Large intestine (tissue), 12 donors: ENCODE measurements at places on chromosomes 11 and 22. TPM values are rescaled to one million over a fixed set of nuclear protein-coding genes. Genes with fewer than 3 reads are reported as not detected.
A peak's percentile ranks its signal among the peaks of the same experiment; 100 is the strongest.

CYB5R2 gene
- polyA plus RNA-seq, result 5.6 TPM

KRTAP5-9 gene
- 0.45 TPM for polyA plus RNA-seq

PGR gene
- under 0.01 TPM for polyA plus RNA-seq

MPST gene
- 134 TPM for polyA plus RNA-seq

FAM111B gene
- polyA plus RNA-seq, result 9.9 TPM

OR8D1 gene
- under 0.01 TPM for polyA plus RNA-seq

ISX gene
- polyA plus RNA-seq, result 74.1 TPM

ADAMTS15 gene
- 6.3 TPM for polyA plus RNA-seq

APOA5 gene
- 0.09 TPM for polyA plus RNA-seq

AQP11 gene
- 18.1 TPM for polyA plus RNA-seq

POU2AF3 gene
- 17.2 TPM for polyA plus RNA-seq

KRTAP5-2 gene
- polyA plus RNA-seq, result 0.42 TPM

STARD10 gene
- polyA plus RNA-seq, result 331 TPM

IL17REL gene
- polyA plus RNA-seq, result 0.31 TPM

DNA sequence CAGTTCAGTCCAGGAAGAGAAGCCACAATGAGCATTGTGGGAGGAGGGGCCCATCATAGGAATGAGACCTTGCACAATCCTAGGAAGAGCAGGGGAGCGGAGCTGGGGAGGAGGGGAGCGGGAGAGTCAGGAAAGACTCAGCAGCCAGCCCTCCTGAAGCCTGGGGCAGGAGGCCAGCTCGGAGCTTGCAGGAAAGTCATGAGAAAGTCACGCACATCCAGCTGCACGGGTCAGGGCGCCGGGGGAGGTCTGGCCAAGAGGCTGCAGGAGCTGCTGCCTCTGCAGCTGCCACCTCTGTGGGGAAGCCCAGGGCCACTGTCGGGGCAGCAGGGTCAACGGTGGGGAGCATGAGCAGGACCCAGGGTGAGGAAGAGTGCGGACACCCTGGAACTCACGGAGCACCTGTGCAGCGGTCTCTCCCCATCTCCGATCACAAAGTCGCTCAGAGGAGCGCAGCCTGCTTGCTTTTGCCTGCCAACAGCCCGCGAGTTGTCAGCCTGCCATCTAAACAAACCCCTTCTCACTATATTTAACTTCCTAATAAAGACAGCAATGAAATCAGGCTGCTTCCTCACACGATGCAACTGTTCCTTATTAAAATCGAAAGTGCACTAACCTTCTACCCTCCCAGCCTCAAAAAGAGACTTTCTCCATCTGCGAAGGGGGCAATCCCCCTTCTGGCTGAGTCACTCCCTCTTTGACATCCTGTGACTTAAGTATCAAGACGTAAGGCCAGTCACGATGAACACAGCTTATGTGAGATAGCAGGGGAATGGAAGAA is 52.9 kb upstream of the RTL6 start:
- no peak overlapping the region for H3K4me3 ChIP-seq
- H3K4me1 ChIP-seq, result no peaks in the 10 kb centered on the region
- no peaks in the 10 kb centered on the region for H3K27me3 ChIP-seq
- DNase-seq, result peak; percentile 45
- H3K36me3 ChIP-seq, result no peaks in the 10 kb centered on the region

GRCh38 chr11:103525069-103525468 is 415.8 kb downstream of the DYNC2H1 start:
- H3K27ac ChIP-seq, result no peak overlapping the region
- DNase-seq, result no peak
- H3K4me3 ChIP-seq, result no peak overlapping the region

GRCh38 chr22:37601540-37602442 is 6.8 kb upstream of the GGA1 start:
- peak; percentile 87 for DNase-seq
- H3K4me3 ChIP-seq, result no peak overlapping the region
- no peaks in the 10 kb centered on the region for H3K36me3 ChIP-seq
- H3K27ac ChIP-seq, result peak overlapping the region; percentile 59
- H3K4me1 ChIP-seq, result peaks cover 9% of the 10 kb centered on the region

- H3K4me3 ChIP-seq, result no peak overlapping the region
- no peak for DNase-seq
- H3K36me3 ChIP-seq, result no peaks in the 10 kb centered on the region
- peaks cover 17% of the 10 kb centered on the region for H3K4me1 ChIP-seq
- H3K27me3 ChIP-seq, result no peaks in the 10 kb centered on the region
Measured at GRCh38 chr11:69372589-69373250, 78.8 kb downstream of the MYEOV start.

DNA sequence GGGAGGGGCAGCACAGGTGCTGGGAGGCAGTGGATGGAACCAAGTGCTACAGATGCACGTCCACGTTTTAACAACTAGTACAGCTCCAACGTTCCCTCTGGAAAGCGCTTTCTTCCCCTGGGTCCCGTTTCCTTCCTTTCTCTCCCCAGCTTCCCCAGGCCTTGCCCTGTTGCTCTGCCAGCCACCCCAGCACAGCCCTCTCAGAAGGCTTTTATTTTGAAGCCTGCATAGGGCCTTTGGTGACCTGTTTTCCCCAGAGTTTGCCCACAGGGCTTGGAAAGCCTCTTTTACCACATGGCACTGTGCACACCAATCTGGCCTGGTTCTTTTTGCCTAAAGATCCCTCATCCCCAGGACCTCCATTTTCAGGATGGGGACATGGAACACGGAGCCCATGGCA is 13.9 kb upstream of the NCF4 start:
- no peaks in the 10 kb centered on the region for H3K36me3 ChIP-seq
- H3K27me3 ChIP-seq, result peaks cover 9% of the 10 kb centered on the region

DNA sequence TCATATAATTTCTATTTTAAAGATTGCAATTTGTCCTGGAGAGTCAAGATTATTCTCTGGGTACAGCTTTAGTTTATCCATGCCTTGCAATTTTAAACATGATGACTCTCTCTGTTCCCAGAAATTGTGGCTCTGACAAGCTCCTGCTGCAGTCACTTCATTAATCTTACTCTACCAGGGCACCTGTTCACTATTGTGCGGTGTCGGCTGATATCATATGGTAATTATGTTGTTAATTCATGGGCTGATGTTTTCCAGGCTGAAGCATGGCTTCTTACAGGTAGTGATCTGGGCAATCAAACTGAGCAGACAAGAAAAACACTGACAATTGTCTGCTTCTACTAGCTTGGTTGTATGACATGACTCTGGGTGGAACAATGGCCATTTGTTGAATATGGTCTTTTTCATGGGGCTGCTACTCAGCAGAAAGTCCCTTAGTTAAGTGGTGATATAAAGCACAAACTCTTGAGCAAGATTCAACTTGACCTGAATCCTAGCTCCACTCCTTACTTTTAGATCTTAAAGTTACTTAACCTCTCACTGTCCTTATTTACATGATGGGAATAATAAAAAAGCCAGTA is 230.7 kb downstream of the FAT3 start:
- H3K36me3 ChIP-seq, result no peaks in the 10 kb centered on the region
- no peaks in the 10 kb centered on the region for H3K4me1 ChIP-seq
- no peak overlapping the region for H3K4me3 ChIP-seq
- DNase-seq, result no peak

- H3K4me3 ChIP-seq, result no peak overlapping the region
- DNase-seq, result no peak
- peak overlapping the region; percentile 52 for H3K27ac ChIP-seq
- H3K4me1 ChIP-seq, result peaks cover 42% of the 10 kb centered on the region
- H3K36me3 ChIP-seq, result peaks cover 24% of the 10 kb centered on the region
- no peaks in the 10 kb centered on the region for H3K27me3 ChIP-seq
Measured at GRCh38 chr11:65279279-65279678, 17.5 kb downstream of the POLA2 start.

DNA sequence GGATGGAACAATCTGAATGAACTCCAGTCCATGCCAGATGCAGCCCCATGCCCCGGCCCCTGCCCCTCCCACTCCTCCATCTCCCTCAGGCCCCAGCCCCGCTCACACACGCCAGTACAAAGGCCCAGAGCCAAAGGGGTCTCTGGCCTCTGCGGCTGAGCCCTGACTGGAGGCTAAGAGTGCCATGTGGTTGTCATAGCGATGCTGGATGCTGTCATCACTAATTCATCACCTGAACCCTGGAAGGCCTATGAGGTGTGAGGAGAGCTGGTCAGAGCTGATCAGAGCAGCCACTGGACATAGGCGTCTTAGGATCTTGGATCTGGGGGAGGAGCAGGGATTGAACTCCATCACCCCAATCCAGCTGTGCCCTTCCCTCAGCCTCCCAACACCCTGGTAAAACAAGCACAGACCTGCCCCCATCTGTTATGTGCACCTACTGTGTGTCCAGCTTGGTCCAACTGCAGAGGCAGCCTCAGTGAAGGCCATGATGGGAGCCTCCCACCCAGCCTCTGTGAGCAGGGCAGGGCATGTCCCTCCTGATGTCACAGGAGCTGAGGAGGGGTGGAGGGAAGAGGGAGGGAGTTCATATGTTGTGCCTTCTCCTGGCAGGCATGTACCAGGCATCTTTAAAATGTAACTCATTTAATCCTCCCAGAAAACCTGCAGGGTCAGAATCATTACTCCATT is 16.7 kb downstream of the PDE2A start:
- H3K4me1 ChIP-seq, result no peaks in the 10 kb centered on the region
- H3K27me3 ChIP-seq, result peaks cover 22% of the 10 kb centered on the region
- H3K4me3 ChIP-seq, result no peak overlapping the region
- no peak for DNase-seq
- no peak overlapping the region for H3K27ac ChIP-seq
- no peaks in the 10 kb centered on the region for H3K36me3 ChIP-seq

GRCh38 chr11:12377824-12378593 is 638 bp downstream of the PARVA start:
- H3K36me3 ChIP-seq, result peaks cover 7% of the 10 kb centered on the region
- DNase-seq, result peak; percentile 71
- H3K4me3 ChIP-seq, result peak overlapping the region; percentile 81
- peaks cover 11% of the 10 kb centered on the region for H3K4me1 ChIP-seq
- peak overlapping the region; percentile 82 for H3K27ac ChIP-seq
- H3K27me3 ChIP-seq, result no peaks in the 10 kb centered on the region

GRCh38 chr22:43511276-43511910 is 99.6 kb downstream of the MPPED1 start:
- H3K4me1 ChIP-seq, result no peaks in the 10 kb centered on the region
- no peak for DNase-seq
- no peak overlapping the region for H3K4me3 ChIP-seq
- H3K36me3 ChIP-seq, result no peaks in the 10 kb centered on the region
- H3K27me3 ChIP-seq, result no peaks in the 10 kb centered on the region

DNA sequence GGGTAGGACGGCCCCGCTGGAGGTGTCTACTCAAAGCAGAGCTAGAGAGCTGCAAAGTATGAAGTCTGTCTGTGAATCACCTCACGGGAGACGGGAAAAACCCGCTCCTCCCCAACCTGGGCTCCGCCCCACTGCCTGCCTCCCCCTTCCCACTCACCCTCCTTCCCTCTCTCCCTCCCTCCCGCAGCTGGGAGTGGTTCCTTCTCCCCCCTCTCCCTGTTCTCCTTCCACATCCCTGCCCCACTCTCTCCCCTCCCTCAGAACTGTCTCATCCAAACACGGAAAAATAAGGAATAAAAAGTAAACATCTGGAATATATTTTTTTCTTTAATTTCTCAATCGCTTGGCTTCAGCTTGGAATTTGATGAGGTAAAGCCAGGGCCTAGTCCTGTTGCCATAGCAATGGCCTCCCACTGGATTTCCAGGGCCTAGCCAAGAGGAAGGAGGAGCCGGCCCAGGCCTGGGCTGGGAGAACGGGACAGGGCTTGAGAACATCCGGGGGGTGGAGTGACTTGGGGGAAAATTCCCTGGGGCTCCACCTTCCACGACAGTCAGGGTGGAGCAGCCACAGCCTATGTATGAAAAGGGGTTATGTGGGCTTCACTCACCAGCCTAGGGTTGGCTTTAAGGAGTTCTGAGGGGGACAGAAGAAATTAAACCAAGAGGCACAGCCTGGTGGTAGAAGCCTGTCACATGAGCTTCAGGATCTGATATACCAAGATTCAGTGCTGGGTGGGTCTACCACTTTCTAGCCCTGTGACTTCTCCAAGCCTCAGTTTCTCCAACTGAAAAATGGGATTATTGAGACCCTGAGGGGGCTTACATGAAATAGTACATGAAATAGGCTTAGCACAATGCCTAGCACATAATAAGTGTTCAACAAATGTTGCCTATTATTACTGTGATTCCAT is 2.2 kb downstream of the TNKS1BP1 start:
- H3K27ac ChIP-seq, result peak overlapping the region; percentile 77
- H3K4me1 ChIP-seq, result peaks cover 42% of the 10 kb centered on the region
- peak; percentile 86 for DNase-seq
- H3K27me3 ChIP-seq, result no peaks in the 10 kb centered on the region
- H3K36me3 ChIP-seq, result peaks cover 42% of the 10 kb centered on the region

GRCh38 chr11:103800406-103801114 is 235.9 kb upstream of the DDI1 start:
- H3K27me3 ChIP-seq, result no peaks in the 10 kb centered on the region
- no peak overlapping the region for H3K4me3 ChIP-seq
- no peak overlapping the region for H3K27ac ChIP-seq
- H3K36me3 ChIP-seq, result no peaks in the 10 kb centered on the region

- no peak for DNase-seq
- peaks cover 98% of the 10 kb centered on the region for H3K36me3 ChIP-seq
- no peak overlapping the region for H3K4me3 ChIP-seq
Measured at GRCh38 chr22:36298601-36299000, 45.7 kb downstream of the APOL1 start.

DNA sequence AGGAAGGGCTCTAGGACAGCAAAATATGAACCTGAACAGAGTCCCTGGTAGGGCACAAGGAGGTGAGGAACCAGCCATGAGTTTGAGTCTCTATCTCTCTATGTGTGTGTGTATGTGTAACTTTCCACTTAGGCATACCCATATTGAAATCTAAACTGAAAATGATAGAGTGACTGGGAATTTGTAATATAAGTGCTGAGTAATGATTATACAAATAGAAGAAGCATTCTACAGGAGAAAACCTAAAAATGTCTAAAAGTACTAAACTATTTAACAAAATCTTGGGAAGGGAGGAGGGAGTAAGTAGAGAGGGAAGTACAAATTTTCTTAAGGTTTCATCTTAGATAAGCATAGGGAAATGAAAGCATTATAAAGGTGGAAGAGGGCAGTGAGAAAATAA is 97.1 kb upstream of the ZC3H12C start:
- H3K27me3 ChIP-seq, result no peaks in the 10 kb centered on the region
- H3K4me1 ChIP-seq, result no peaks in the 10 kb centered on the region
- no peaks in the 10 kb centered on the region for H3K36me3 ChIP-seq
- H3K4me3 ChIP-seq, result no peak overlapping the region
- DNase-seq, result no peak

DNA sequence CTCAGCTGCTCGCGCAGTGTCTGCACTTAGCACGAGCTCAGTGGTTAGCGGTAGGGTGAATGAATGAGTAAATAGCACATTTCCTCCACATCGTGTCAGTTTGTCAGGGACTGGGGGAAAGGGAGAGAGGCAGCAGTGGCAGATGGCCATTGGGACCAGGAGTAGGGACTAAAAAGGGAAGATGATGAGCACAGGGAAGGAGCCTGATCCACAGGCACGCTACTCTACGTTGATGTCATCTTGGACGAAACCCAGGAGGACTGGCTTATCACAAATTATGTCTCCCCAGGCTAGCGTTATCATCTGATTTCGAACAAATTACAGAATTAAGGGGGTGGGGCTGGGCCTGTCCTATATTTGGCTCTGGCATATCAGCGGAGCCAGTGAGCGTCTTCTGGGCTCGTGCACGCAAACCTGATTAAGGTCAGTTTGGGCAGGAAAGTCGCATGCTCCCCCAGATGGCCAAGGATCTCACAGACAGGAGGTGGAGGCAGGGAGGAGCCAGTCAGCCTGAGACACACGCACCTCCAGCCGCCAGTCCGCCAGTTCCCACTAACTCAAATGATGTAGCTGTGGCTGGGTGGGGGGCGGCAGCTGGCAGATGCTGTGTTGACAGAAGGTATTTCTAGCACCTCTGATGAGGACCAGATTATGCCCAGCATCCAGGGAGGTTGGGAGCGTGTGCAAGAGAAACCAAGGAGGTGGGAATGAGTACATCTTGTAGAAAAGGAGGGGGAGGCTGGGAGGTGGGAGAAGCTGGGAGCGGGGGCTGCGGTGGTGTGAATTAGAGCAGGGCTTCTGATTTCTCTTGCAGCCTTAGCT is 97.4 kb upstream of the PRDM11 start:
- no peak overlapping the region for H3K4me3 ChIP-seq
- H3K27me3 ChIP-seq, result no peaks in the 10 kb centered on the region
- no peaks in the 10 kb centered on the region for H3K4me1 ChIP-seq
- no peak overlapping the region for H3K27ac ChIP-seq
